ENCODE measurements at places on chromosomes 16 and 17.
A peak's percentile ranks its signal among the peaks of the same experiment; 100 is the strongest.

DNA sequence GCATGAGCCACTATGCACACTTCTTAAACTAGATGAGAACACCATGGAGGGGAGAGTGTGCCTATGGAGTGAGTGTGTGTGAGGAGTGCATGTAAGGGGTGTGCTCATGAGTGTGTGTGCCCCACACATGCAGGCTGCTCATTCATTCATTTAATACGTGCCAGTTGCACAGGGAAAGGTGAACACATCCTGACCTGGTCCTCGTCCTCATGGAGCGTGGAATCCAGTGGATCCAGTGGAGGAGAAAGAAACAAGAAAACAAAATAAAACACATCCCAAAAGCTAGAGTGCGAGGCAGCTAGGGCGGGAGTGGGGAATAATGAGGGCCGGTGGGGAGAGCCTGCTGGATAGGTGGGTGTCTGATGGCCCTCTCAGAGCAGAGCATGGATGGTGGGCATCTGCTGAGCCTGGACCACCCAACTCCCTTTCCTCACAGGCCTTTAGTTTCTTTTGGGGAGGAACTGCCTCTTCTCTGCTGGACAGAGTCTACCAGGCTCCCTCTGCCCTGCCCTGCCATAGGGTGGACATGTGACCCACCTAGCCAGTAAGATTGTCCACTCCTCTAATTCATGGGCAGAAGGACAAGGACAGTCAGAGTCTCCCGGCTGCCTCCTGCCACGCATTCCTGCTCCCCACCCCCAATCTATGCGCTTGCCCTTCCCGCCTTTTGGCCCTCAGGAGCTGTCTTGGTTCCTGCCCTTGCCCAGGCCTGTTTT, 204.3 kb downstream of the RAB11FIP4 start:
- no peak for DNase-seq

- DNase-seq: no peak
Measured at GRCh38 chr16:69495821-69496220, 69.9 kb upstream of the NFAT5 start.

DNA sequence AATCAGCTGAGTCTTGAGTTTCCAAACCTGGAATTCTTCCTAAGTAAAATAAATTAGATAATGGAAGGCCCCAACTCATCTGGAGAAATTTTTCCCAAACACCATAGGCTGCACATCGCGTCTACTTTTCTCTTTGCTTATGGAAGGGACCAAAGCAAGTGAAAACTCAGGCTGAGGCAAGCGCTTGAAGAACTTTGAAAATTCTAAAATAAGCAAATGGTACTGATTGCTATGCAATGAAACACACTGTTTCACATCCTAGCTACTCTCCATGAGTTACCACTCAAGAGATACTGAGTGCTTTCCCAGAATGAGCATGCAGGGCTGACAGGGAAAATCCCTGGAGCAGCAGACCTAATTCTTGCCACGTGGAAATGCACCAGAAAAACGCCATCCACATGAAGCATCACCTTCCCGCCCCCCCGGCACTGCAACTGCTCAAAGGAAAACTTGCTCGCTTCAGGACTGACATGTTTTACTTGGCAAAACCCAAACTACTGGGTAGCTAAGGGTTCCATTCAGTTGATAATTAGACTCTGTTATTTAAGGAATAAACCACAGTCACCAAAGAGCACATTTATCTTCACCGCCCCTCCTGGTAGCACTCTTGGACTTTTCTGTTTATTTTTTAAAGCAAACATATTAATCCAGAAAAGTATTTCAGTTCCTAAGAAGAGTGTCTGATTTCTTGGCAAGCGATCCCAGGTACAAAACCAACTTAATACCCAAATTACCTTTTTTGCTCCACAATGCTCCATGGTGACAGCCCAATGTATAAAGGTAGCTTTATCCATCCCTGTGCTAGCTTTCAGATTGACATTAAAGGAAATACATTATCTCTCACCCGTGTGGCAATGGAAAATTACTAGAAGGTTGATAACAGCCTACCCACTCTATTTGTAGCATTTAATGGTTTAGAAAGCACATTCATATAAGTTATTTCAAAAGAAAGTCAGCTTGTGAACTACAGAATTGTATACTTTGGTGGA, 62.5 kb downstream of the WDR59 start:
- no peak for DNase-seq

DNA sequence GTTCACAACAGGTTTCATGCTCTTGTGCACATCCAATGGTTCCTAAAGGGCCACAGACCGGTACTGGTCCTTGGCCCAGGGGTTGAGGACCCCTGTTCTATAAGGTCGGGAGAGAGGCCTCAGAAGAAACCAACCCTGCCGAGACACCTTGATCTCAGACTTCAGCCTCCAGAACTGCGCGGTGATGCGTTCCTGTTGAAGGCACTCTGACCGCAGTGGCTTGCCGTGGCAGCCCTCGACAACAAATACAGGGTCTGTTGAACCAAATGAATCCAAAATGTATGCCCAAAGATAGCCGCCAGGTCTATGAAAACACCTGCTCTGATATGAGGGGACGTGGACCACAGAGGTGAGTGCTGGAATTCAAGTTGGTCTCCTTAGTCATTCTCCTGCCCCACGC, 389.8 kb downstream of the SEC14L1 start:
- DNase-seq: no peak

DNA sequence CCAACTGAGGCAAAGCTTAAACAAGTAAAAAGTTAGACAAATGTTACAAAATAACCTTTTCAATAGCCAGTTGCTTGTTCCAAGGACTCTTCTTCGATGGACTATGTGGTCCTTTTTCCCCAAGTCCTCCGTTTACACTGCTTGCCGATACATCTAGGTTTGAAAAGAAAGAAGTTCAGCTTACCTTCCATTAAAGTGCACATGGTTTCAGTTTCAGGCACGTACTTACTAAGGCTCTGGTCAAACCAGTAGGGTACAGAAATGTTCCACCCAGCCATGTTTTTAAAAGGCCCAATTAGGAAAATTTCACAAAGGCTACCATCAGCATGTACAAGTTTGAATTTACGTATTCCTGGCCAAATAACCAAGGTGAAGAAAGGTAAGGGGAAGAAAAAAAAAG, 2.1 kb downstream of the SRSF2 start:
- DNase-seq: no peak

DNA sequence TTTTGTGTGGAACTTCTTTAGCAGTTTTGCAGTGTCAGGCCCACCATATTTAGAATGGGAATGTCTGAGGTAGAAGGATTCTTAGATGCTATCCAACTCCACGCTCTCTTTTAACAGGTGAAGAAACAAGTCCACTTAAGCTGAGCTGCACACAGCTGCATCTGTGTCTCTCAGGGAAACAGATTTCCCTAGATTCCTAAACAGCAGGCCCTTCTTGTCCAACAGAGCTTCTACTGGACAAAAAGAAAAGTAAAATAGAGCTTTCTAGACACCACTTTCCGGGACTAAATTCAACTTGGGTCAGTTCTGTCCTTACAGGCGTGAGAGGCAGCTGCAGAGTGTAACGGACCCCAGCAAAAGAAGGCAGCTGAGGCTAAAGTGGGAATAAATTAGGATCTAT, 51.7 kb downstream of the SNX11 start:
- no peak for DNase-seq

GRCh38 chr16:85157813-85158742, 45.8 kb upstream of the CIBAR2 start:
- no peak for DNase-seq

- DNase-seq: peak; percentile 42
Measured at GRCh38 chr17:74862108-74862901, 2.6 kb upstream of the GRIN2C start.
